ENCODE measurements at places on chromosomes 1 and 21.

DNA sequence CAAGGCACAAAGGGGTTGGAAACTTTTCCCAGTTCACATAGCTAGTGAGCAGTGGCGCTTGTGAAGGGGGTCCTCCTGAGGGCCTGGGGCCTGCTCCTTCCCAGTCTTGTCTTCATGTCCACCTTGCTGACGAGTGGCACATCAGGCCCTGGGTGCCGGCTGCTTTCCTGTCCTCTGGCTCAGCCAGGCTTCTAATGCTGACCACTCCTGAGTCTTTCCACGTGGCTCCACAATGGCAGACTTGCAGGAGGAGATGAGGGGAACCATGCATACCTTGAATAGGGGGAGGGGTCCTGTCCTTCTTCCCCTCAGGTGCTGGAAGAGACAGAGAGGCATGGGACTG is 38.7 kb downstream of the MAPKAPK2 start:
- DNase-seq = no peak

DNA sequence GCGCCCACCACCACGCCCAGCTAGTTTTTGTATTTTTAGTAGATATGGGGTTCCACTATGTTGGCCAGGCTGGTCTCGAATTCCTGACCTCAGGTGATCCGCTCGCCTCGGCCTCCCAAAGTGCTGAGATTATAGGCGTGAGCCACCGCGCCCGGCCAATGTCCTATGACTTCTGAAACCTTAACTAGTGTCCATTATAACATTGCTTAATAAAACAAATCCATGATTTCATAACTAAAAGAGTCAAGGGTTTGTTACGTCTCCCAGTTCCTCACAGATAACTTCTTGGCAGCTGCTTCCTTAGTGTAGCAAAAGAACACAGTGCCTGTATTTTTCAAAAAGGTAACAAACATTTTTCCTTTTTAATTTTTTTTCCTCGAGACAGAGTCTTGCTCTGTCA is 53.6 kb downstream of the FBXO42 start:
- DNase-seq = no peak

DNA sequence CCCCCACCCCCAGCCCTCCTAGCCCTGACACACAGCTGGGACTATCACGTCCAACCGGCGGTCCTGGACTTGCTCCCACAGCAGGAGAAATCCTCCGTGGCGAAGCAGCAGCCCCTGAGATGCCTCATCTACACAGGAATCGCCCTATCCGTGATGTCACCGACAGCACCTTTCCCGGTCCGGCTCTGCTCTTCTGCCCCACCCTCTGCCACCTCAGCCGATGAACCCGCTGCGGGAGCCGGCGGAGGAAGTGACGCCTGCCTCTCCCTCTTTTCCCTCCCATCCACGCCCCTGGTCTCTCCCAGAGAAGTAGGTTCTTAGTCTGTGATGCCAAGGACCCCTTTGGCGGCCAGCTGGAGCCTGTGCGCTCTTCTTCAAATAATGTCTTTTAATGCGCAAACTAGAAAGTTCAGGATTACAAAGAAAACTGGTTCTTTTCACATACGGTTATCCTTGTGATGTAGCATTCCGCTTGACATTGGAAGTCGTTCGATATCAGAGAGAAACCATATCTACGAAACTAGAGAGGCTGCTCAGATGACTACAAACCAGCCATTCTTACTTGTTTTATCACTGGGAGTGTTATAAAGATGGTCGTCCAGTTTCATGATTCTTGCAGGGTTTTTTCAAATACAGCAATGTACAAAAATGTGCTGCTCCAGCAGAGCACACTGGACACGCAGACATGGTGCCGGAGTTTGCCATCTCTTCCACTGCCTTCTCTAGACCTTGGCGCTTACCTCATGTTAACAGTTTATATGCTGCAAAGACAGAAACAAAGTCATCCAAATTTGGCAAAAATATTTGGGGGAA is 120.3 kb downstream of the PPIAL4G start:
- DNase-seq = no peak

DNA sequence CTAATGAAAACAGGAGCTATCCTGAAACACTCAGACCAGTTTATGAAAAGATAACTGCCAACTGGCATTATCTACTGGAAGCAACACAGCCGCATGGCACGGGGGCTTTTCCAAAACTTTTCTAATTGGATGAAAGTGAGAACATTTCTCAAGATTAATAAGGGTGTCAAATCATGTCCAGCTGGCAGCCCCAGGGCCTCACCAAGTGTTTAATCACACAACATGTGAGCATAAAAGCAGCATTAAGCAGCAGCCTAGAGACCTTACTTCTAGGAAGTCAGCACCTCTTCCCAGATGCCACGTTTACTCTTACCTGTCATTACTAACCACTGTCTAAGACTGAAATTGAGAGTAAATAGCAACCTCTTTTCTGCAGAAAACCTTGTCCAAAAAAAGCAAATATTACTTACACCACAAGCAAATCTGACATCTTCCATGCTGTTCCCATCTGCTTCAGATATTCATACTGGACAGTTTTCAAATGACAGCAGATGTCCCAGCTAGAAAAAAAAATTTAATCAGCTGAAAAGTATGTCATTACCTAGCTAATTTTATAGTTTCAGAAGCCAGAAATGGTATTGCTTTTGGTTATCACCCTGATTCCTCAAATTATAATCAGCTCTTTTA is 341.5 kb upstream of the ZP4 start:
- no peak for DNase-seq

DNA sequence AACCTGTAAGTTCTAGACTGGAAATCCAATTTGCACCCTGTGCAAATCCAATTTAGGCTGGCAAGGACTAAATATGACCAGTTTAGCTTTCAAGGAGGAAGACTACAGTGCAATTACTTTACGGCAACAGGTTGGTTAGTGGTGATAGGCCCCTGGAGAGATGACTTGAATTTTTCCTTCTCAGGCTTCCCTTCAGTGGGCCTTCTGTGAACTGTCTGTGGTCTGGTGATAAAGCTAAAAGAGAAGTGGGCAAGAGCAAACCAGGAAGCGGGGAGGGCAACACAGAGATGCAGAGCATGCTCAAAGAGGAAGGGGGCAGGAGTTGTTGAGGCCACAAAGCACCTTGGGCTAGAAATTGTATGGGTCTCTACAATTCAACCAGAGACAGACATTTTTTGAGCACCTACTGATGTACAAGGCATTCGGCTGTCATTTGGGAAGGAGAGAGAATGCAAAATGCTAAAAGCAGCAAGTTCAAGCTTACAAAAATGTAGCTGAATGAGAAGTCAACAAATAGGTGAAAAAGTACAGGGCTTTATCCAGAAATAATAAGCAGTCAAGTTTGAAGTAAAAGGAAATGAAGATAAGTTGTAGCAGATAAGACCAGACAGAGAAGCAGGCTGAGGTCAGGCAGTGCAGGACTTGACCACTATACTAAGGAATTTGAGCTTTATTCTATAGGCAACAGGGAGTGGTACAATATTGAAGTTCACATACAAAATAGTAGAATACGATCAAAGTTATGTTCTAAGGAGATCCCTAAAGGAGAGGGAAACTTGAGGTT is 23.9 kb downstream of the INPP5B start:
- peak; percentile 58 for DNase-seq

DNA sequence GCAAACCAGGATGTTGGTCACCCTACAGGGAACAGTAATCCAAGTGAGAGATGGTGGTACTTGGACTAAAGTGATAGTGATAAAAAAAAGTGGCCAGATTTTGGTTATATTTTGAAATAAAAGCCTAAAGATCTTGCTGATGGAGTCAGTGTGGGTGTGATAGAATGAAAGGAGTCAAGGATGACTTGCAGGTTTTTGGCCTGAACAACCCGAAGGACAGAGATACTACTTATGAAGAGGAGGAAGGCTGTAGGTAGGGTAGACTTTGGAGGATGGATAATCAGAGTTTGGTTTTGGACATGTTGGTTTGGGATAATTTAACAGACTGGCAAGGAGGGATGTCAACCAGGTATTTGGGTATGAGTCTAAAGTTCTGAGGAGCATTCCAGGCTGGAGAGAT is 1.5 kb upstream of the TEX38 start:
- DNase-seq = no peak

GRCh38 chr1:30604801-30605440 is 118.5 kb downstream of the MATN1 start:
- DNase-seq = no peak

DNA sequence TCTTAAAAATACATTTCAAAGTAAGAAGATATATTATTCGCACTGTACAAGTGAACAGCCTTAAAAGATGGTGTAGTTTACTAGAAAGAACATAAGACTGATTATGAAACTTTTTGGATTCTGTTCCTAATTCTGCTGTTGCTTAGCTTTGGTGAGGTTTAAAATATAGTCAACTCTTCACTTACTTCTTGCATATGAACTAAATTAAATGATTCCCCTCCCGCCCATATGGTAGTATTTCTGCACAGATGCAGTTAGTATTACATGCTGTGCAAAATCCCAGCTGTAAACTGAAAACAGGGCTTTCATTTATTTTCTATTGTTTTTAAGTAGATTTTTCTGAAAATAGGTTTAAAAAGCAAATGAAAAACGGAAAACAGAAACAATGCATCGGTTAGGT is 345.4 kb upstream of the NCAM2 start:
- DNase-seq = no peak

DNA sequence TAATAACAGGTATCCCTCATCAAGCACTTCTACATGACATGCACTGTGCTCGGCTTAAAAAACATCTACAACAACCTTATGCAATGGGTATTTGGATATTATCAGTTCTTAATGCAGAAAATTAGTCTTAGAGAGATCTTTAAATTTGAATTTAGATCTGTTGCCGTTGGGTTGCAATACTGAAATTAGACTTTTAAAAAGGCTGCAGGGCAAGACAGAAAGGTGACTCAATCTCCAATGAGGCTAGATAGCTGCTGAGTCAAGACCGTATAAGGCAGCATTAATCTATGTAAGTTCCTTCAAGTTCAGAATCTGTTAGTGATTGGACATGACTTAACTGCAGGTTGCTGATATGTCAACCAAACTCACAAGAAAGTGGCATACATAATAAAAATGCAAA is 37.3 kb downstream of the OLFM3 start:
- DNase-seq = no peak

- no peak for DNase-seq
Measured at GRCh38 chr1:160726114-160726497, 12.9 kb upstream of the SLAMF7 start.

DNA sequence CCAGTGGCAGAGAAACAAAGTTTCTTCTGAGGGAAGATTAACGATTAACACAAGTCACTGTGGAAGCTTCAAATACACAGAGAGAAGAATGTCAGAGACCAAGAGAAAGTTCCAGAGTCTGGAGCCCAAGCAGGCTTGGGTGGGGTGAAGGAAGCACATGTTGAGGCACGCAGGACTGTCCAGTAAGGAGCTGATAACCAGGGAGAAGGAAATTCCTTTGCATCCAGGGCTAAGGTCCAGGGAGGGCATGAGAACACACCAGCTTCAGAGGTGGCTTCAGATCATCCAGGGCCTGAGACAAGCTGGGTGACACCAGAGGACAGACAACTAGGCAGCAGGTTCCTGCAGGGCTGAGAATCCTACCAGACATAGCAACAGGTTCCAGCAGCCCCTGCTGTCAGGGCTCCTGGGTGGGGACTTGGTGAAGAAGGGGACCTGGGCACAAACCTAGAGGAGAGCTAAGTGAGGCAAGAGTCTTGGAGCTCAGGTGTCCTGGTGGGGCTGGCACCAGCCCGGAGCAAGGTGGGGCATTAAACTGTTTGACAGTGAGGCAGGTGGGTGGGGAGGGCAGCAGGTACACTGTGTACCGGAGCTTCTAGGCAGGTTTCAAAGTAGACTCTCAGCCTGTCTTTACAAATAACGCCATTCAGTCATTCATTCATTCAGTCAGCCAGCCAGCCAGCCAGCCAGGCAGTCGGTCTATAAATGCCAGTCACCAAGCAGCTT is 2.6 kb upstream of the SPRR1A start:
- no peak for DNase-seq

DNA sequence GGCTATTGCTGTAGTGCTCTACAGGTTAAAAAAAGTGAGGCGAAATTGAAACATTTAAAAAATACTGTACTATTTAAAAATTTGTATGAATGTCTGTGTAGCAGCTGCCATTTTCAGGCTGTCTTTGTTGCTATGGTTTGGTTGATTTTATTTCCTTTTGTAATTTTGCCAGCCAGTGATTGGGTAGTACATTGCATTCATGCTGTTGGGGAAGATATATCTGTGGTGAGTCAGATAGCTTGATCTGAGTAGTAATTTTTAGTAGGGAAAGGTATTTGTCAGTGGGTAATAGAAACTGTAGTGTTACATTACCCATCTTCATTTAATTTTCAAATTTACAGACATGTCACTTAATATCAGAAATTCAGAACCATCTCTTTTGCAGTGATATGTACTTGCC is 15.0 kb downstream of the NFIA start:
- no peak for DNase-seq

- DNase-seq = no peak
Measured at GRCh38 chr1:209871006-209871405, 43.2 kb downstream of the UTP25 start.

GRCh38 chr1:51172811-51173210 is 63.3 kb upstream of the RNF11 start:
- no peak for DNase-seq

- DNase-seq = peak; percentile 93
Measured at GRCh38 chr1:207751790-207752455, at the start of gene CD46. Gene CD46, plus strand, starts transcription at chr1:207752054. Its CDS starts 159 bp downstream, at chr1:207752213.

DNA sequence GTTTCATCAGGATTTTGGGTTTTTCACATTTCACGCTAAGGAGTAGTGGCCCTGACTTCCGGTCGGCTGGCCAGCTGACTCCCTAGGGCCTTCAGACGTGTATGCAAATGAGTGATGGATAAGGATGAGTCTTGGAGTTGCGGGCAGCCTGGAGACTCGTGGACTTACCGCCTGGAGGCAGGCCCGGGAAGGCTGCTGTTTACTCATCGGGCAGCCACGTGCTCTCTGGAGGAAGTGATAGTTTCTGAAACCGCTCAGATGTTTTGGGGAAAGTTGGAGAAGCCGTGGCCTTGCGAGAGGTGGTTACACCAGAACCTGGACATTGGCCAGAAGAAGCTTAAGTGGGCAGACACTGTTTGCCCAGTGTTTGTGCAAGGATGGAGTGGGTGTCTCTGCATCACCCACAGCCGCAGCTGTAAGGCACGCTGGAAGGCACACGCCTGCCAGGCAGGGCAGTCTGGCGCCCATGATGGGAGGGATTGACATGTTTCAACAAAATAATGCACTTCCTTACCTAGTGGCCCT is 23.1 kb upstream of the TNFRSF1B start:
- no peak for DNase-seq

GRCh38 chr21:46409641-46410406 is 48.9 kb upstream of the DIP2A start:
- DNase-seq = no peak

- DNase-seq = no peak
Measured at GRCh38 chr1:61620536-61620935, 104.4 kb downstream of the TM2D1 start.

- DNase-seq = no peak
Measured at GRCh38 chr1:90074566-90074965, 79.7 kb downstream of the ZNF326 start.

GRCh38 chr1:164719676-164720439 is 160.9 kb downstream of the PBX1 start:
- DNase-seq = no peak

DNA sequence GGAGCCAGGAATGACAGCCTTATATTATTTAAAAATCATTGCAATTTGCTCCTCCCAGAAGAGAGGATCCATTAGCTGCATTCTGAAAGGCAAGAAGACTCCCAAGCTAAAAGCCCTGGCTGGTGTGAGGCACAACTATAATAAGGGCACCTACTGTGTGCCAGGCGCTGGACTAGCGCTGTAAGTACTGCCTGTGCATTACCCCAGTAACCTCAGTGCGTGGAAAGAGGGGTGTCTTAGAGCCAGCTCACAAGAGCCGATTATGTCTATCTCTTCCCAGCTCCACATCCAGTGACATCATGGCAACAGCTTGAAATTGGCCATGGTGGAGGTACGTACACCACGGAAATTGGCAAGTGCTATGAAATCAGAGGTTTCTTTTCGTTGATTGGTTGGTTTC is 141.7 kb upstream of the IRF2BP2 start:
- no peak for DNase-seq

Data from GM10248 (cell line).